ENCODE measurements at places on chromosomes 6 and 20.

DNA sequence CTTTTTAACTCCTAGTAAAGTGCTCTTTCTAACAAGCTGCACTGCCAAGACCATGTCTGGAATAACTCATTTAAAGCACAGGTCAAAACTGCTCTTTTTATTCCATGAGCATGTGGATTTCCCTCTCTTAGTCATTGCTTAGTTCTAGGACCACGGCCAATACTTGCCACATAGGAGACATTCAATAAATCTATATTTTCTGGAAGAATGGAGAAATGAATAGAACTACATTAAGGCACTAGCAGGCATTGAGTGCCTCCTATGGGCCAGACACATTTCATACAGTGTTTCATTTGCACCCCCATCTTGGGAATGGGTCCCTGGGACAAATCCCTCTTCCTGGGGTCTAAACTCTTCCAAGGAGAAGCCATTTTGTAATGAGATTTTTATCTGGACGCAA is 552.8 kb upstream of the CITED2 start:
- peak; percentile 28 for DNase-seq

GRCh38 chr6:149031859-149032598 is 285.2 kb downstream of the UST start:
- peak; percentile 27 for DNase-seq

DNA sequence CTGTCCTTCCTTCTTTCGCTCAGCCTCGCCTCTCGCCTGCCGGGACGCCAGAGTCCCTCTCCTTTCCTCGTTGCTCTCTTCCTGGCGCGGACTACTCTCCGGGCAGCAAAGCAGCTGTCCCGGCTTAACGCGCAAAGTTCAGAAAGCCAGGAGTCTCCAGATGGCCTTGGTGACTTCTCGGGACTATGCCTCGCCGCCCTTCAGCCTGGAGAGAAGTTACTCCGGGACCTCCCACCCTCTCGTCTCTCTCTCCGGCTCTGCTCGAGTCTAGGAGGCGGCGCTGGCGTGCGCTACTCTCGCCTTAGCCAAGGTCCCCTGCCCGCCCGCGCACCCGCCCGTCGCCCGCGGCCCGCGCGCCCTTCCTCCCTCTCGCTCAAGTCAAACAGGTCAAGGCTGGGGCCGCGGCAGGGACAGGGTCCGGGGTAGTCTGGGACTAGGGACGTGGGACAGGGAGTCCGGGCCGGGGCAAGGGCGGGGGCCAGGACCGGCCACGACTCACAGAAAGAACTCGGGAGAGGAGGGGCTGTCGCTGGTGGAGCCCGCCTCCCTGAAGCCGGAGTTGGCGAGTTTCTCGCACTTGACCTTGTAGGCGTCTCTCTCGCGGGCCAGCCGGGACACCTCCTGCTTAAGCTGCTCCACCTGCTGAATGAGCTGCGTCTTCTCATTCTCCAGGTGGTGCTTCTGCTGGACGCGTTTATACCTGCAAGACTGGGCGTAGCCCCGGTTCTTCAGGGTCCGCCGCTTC is 1.5 kb downstream of the MAFB start:
- peak; percentile 16 for DNase-seq

DNA sequence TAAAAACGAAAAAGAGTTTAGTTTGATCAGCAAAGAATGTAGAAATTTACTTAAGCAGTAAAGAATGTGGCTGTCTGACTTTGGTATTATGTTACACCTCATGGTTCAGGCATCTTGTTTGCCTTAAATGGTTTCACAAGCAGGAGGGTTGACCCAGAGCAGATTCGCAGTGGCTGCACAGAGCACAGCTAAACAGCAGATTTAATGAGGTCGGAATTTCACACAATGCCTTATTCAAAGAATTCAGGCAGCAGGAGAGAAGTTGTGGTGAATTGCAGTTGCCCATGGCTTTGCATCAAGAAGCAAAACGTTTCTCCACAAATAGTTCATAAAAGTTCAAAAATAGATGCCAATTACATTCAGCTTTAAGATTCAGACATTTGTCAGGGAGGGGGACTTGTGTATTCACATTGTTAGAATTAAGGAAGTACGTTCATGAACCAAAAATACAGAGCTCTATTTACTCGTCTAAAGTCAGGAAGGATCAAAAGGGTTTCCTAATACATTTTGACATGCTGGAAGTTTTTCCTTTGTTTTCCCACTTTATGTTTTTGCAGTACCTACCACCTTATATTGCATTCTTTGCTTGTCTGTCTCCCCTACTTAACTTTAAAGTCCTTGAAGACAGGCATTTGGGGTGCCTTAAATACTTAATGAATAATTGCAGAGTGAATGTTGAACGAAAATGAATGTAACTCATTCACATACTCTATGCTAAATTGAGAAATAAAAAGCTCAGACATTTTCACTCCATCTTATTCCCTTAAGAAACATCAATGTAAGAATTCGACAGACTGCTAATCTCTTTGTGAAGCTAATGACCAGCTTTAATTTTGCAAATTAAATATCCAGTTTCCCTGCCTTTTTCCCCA is 1163.6 kb upstream of the CITED2 start:
- DNase-seq: no peak

DNA sequence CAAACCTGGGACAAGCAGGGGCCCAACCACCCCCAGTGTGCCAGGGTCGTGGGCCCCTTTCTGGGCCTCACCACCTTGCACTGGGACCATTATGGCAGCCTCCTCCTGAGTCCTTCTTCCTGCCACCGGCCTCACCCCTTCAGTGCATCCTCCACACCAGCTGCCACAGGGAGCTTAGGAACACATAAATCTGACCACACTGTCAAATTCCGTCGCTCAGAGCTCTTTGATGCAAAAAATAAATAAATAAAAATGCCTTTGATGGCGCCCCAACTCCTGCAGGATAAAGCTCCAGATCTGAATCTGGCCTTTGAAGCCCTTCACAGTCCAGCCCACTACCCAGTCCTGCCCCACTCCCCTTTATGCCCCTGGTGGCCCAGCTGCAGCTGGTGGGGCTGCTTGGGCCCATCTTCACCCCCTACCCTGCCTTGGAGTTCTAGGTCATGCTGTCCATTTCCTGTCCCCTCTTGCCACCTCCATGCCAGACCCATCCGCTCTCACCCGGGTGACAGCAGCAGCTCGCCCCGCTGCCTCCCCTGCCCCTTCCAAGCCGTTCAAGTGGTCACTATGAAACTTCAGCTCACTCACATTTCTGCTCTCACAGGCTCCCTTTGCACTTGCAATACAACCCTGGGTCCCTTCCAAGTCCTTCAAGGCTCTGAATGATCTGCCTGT is 16.0 kb downstream of the MYH7B start:
- DNase-seq: no peak

DNA sequence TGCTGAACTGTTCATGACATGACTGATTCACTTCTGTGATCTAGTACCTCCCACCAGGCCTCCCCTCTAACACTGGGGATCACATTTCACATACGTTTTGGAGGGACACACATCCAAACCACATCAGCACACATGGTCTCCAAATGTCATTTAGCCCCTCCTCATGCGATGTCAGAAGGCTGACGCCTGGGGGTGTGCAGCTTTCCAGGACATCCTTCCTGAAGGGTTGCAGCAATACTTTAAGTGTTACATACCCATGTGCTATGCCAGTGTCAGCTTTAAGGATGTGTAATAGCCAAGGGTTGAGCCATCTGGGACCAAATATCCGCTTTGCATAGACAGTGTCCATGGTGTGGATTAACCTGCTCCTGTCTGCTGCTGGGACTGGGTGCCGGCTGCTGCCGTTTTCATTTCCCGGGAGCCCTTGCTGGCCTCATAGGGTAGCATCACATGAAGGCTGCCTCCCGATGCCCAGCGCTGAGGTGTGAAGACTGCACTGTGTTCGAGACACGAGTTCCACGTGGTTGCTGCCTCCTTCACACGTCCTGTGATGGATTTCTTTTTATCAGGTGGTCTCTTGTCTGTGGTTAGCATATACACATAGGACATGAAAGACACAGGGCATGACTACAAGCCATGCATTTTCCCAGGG is 219.0 kb downstream of the THBS2 start:
- DNase-seq: no peak

- peak; percentile 87 for DNase-seq
These were observed 9.4 kb upstream of the HLA-DQA1 start for GRCh38 chr6:32627831-32628230.

- DNase-seq: no peak
These were observed 701 bp downstream of the RFX6 start for GRCh38 chr6:116877743-116878142.

DNA sequence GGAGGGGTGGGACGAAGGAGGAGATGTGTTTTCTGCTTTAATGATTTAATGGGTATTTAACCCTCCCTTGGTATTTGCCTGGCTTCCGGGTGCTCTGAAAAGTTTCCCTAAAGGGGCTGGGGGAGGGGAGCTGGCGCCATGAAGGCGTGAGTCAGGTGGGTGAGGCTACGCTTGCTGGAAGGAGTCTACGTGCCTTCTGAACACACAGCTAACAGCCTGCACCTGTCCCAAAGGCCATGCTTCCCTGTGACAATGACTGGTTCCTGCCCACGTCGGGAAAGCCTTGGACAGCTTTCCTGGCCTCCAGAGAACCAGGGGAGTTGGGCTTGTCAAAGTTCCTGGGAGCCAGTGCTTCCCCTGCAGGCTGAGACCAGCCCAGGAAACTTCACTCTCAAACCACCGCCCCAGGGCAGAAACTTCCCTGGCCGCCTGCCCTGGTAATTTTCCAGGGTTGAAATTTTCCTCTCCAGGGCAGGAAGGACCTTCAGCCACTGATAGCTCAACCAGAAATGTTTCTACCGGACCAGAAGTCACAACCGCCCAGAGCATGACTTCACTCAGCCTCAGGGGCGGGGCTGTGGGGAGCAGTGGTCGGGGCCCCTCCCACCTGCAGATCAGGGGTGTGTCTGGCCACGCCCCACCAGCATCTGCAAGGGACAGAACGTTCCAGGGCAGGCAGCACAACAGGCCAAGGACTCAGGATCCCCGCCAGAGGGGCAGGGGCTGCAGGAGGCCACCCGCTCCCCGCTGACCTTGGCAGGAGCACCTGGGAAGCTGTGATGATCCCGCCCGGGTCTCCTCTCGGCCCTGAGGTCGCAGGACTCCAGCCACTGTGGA is 18.6 kb upstream of the SLCO4A1 start:
- DNase-seq: peak; percentile 92

GRCh38 chr20:38649275-38649891 is 47.8 kb downstream of the ARHGAP40 start:
- no peak for DNase-seq

GRCh38 chr6:42498473-42499128 is 46.9 kb upstream of the TRERF1 start:
- DNase-seq: no peak

DNA sequence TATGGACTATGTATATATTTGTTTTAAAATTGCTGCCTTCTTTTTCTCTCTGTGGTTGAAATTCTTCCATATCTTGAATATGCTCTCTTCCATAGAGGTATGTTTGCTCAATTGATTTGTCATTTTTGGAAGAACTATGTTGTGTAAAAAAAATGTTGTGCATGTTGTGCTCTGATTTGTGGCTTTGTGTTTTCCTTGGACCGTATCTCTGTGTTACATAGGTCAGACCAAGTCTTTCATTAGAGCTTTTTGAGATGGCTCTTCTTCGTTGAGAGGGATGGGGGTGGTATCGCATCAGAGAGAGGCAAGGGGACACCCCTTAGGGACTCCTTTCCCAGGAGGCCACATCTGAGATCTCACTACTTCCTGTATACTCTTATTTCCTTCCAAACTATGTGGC is 43.8 kb downstream of the TMEM244 start:
- DNase-seq: no peak

DNA sequence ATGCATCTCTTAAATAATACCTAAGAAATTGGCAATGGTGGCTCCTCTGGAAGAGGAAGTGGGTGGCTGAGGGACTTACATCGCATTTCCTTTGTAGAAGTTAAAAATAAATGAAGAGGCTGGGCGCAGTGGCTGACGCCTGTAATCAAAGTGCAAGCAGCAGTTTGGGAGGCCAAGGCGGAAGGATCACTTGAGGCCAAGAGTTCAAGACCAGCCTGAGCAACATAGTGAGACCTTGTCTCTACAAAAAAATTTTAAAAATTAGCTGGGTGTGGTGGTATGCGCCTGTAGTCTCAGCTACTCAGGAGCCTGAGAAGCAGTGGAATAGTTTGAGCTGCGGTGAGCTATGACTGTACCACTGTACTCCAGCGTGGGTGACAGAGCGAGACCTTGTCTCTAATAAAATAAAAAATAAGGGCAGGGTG is 12.2 kb upstream of the NCOA3 start:
- peak; percentile 83 for DNase-seq

DNA sequence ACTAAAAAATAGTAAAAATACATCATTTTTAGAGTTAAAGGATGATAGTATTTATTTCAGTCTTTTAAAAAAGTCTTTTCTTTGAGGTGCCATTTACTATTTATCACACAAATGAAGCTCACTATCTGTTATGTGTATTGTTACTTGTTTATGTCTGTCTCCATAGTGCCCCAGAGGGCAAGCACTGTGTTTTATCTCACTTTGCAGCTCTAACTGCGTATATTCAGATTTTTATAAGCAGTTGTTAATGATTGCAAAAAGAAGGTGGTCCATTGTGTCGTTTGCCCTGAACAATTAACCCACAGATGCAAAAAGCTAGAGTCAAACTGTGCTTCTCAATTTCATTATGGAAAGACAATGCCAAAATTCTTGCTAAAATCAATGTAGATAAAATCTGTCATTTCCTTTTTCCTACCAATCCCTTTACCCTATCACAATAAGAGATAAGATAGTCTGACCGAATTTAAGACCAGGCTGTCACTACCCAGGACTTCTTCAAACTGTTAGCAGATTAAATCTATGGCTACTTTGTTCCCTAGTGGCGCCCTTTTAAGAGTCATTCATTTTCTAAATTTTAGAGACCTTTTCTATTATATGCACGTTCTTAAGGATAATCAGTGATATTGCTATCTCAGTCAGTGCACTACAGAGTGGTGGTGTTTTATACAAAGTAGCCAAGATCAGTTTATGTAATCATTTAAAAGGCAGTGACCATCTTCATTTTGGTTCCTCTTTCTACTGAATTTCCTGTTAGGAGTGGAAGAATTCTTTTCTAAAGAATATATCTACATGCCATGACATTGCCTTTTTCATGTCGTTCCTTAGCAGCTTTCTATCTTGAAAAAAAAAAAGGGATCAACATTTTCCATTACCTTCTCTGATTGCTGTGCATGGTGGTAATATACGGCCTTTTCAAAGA is 133.1 kb upstream of the PRDM1 start:
- no peak for DNase-seq

DNA sequence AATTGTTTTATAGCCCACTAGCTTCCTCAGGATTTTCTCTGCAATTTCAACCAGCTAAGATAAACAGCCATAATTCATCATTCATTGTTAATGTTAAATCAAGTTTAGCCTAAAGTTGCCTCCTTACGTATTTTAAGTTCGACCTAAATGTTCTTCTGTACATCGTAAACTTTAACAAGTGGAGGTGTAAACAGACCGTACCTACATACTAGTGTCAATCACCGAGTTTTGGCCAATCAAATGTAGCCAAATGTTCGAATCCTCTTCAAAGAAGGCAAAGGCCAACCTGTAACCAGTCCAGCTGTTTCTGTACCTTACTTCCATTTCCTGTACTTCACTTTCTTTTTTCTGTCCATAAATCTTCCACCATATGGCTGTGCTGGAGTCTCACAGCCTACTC is 13.5 kb downstream of the MBOAT1 start:
- DNase-seq: no peak

Measured in B cell (primary cell).